Stimulated activated CD8-positive, alpha-beta memory T cell treated with anti-CD3 and anti-CD28 coated beads, Interleukin-2, amount 100 ng/mL, for 48 hours (primary cell): ENCODE measurements at places on chromosomes 7 and 10.

DNA sequence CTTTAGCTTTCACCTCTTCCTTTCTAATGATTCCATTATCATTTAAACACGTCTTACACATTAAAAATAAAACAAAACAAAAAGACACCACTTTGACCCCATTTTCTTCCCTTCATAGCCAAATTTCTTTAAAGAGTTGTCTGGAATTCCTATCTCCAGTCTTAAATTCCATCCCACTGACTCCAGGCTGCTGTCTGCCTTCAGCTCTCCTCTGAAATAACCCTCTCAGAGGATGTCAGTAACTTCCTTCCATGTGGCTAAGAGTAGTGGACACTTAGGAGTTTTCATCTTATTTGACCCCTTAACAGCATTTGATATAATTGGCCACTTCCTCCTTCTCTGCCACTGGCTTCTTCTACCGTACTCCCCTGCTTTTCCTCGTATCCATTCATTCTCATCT, 69.6 kb upstream of the MKX start:
- DNase-seq: no peak

DNA sequence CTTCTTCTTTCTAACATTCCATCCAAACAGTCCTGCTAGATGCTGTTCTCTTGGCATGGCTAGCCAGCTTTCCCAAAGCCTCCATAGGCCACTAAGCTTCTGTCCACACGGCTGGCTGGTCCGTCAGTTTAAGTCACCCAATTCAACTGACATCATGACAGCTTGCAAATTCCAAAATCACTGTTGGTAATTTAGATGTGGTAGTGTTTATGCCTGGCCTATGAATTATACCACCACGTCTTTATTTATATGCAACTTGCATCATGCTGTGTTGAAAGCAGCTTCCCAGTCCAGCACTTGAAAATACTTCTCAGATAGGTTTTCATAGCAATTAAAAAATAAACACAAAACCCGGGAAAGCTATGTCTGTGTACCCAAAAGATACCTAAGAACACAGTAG, 2.2 kb upstream of the VIM start:
- DNase-seq: no peak

GRCh38 chr7:116172353-116172752, 38.0 kb upstream of the TES start:
- no peak for DNase-seq

GRCh38 chr10:122559228-122559627, 1.3 kb upstream of the DMBT1 start:
- no peak for DNase-seq

- DNase-seq: no peak
Measured at GRCh38 chr7:50791938-50792341, 9.2 kb upstream of the GRB10 start.

- no peak for DNase-seq
Measured at GRCh38 chr7:18754766-18755165, 259.2 kb downstream of the HDAC9 start.

DNA sequence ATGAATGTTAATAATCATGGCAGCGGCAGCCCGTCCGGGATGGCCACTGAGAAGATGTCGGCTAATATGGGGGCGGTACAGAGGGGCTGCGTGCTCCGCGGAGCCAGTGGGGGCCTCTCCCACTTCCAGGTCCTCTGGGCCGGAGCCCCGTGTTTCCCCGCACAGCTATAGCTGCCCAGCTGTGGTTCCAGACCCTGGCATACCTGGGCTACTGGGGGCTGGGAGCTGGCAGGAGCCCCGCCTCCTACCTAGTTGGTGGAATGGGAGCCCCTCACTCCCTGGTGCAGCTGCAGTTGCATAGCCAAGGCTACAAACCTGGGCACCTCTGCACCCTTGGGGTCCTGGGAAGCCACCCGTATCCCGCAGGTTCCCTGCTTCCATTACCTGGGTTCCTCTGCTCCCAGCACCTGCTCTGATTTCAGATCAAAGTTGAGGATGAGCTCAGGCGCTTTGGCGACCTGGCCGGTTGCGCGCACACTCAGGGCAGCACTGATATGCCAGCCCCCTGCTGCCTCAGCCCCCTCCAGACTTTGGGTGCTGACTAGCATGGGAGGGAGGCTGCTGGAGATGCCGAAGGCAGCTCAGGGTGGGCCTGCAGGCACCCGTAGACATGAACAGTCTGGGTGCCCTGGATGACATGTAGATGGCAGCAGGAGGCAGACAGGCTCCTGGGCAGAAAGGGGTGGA, 236.5 kb upstream of the SEMA3D start:
- no peak for DNase-seq

GRCh38 chr7:44085546-44085945, 3.2 kb upstream of the POLM start:
- DNase-seq: no peak

- no peak for DNase-seq
Measured at GRCh38 chr7:142956951-142957623, 5.1 kb downstream of the KEL start.

- no peak for DNase-seq
Measured at GRCh38 chr10:63504145-63504881, 16.9 kb upstream of the REEP3 start.

DNA sequence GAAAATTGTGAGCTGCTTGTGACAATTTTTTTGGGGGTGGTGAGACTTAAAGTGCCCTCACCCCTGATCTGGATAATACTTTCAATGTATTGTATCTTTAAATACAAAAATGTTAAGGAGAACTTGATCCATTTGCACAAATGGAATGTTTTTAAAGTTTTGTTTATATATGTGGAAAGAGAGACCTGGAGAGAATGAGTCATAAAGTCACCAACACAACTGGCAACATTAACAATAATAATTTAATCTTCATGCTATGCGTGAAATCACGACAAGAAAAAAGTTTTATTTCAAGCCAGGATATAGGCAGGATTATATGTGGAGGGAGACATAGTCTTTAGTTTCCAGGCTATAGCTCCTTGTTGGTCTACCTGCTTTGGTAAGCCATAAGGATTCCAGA, 537.5 kb downstream of the GPAM start:
- no peak for DNase-seq
